Epithelial cell of proximal tubule (primary cell): ENCODE measurements at places on chromosomes 12 and 14.

- DNase-seq: no peak
Measured at GRCh38 chr12:62725781-62726180, 209.2 kb downstream of the PPM1H start.

DNA sequence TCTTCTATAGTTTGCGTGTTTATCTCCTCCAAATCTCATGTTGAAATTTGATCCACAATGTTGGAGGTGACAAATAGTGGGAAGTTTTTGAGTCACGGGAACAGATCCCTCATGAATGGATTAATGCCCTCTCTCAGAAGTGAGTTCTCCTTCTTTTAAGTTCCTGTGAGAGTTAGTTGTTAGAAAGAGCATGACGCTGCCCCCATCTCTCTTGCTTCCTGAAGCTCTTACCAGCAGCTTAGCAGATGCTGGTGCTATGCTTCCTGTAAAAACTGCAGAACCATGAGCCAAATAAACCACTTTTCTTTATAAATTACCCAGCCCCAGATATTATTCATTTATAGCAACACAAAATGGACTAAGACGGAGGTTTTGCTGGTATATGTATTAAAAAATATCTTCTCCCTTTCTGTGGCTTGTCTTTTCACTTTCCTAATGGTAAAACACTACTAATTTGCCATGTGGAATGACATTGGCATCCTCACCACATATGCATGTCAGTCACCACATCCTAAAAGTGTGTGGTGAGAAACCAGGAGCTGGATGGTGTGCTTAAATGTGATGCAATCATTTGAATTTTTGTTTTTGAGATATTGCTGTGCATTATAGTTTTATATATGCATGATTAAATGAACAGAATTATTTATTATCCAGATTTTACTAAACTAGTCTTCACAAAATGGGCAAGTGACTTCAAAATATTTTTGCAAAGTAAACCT lies 449.3 kb downstream of the ADAMTS20 start:
- no peak for DNase-seq

GRCh38 chr14:61417883-61418455 lies 96.6 kb downstream of the PRKCH start:
- no peak for DNase-seq

- DNase-seq: peak; percentile 67
Measured at GRCh38 chr14:99755629-99756603, 37.3 kb upstream of the EML1 start.

DNA sequence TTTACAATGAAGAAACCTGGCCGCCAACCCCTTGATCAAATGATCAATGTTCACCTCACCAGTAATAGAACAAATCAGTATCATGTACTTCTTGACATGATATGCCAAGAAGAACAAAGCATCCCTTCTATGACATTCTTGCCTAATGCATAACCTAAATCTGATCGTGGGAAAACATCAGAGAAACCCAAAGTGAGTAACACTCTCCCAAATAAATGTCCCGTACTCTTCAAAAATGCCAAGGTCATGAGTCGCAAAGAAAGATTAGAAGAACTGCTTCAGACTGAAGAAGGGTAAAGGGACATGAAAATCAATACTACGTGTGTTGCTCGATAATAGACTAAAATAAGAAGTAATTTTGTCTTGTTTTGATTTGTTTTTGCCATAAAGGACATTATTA lies 11.4 kb upstream of the SLC25A3 start:
- DNase-seq: no peak

- DNase-seq: peak; percentile 92
Measured at GRCh38 chr12:94805749-94806529, 155.6 kb upstream of the TMCC3 start.

- DNase-seq: no peak
Measured at GRCh38 chr12:81722004-81722403, 37.1 kb downstream of the PPFIA2 start.

DNA sequence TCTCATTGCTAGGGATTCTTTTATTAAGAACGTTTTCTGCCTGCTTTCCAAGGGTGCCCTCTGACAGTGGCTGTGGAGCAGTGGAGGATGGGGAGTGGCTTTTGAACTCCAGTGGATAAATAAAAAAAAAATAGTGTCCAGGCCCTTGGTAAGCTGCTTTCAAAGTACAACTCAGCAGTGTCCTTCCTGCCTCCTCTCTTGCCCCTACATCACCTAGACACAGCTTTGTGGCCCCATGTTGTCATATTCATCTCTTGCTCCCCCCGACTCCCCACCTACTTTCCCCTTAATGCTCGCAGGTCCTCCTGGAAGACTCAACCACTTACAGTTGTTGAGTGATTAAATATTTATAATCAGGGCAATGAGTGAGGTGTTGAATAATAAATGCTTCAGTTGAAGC lies 880.9 kb downstream of the BCL11B start:
- DNase-seq: no peak

DNA sequence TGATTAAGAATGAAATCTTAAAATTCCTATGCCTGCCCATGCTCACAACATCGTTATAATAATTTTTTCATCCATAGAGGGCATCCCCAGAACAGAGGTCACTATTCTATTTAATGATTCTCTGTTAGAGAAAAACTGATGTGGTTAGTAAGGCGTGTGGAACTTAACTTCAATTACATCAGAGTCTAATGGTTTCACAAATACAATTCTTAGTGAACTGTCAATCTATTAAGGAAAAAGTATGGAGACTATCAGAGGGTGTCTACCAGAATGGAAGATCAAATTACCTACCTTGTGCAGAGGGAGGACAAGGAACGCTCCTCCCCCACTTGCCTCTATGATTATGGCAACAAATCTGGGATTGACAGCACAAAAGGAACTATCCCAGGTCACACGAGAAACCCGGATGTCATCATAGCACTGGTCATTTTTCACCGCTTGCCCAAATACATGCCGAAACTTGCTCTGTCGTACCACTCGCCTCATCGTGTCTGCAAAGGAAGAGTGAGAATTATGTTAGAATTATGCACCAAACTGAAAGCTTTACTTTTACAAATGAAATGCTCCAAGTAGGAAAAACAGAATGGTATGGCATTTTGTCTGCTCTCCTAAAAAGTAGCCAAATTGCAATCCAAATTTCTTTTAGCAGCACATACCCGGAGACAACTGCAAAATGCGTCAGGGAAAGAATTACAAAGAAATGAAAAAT lies 30.3 kb downstream of the CORO1C start:
- DNase-seq: no peak

DNA sequence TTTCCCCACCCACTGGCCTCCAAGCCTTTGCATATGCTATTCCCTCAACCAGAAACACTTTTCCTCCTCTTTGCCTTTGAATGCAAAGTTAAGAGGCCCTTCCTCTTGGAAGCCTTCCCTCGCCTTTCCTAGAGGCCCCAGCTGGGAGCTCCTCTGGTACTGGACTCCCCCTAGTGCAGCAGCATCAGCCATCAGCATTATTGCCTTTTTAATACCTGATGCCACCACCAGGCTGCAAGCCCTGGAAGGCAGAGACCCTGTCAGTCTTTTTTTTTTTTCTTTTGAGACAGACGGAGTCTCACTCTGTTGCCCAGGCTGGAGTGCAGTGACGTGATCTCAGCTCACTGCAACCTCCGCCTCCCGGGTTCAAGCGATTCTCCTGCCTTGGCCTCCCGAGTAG lies 19.1 kb upstream of the PLA2G1B start:
- DNase-seq: no peak

- DNase-seq: no peak
Measured at GRCh38 chr14:101626331-101626730, 65.0 kb downstream of the DIO3 start.

GRCh38 chr12:108237272-108237671 lies 101.8 kb downstream of the CMKLR1 start:
- no peak for DNase-seq

- no peak for DNase-seq
Measured at GRCh38 chr12:38490941-38491340, 174.4 kb downstream of the ALG10B start.

GRCh38 chr12:108129017-108129812 lies at the start of gene WSCD2:
TSS of gene WSCD2 (plus strand) at chr12:108129288. CDS start at chr12:108195833, 66,545 bp downstream.
- no peak for DNase-seq

DNA sequence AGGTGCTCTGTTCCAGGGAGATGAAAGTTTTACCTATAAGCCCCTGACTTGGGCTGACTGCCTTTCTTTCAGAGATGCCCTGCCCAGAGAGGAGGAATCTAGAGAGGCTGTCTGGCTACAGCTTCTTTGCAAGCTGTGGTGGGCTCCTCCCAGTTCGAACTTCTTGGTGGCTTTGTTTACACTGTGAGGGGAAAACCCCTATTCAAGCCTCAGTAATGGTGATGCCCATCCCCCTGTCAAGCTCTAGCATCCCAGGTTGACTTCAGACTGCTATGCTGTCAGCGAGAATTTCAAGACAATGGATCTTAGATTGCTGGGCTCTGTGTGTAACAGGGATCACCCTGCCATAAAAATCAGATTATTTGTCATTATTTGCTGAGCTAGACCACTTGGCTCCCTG lies 377.6 kb downstream of the FLRT2 start:
- DNase-seq: no peak

DNA sequence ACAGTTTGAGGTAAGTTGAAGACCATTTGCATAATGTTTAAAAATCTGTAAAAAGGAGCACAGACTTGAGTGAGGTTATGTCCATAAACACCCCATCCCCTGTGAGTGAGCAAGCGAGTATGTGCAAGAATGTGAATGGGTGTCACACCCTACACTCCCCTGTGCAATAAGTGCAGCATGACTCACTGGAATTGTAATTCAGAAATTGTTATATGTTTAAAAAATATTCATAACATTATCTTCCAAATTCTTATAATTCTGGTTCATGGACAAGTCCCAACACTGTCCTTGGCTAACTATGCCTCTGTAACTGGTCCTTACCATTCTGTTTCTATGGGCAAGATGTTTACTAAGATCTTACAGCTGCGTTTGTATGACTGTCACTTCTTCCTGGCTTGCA lies 207.8 kb upstream of the FAR2 start:
- DNase-seq: no peak

- DNase-seq: no peak
Measured at GRCh38 chr12:45655186-45655585, 74.3 kb upstream of the ARID2 start.

GRCh38 chr14:48274826-48275225 lies 599.4 kb upstream of the MDGA2 start:
- DNase-seq: no peak

DNA sequence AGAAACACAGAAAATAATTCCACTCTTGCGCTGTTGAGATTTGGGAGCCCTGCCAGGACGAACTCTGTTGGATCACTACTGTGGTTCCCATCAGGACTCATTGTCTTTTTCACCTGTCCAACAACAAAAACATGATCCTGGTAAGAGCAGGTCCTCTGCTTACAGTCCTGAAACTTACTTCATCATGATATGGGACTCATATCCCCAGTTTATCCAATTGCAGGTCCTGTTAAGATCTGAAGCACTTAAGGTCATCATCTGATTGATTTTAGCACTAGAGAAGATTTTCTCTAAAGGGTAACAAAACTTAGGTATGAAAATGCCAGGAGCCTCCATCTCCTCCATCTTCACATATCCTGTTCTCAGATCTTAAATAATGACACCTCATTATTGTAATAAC lies at the start of gene OR6S1:
TSS of gene OR6S1 (minus strand) at position 101 of the 400 bp plus-strand sequence. CDS start at position 101, 0 bp downstream.
- DNase-seq: no peak

DNA sequence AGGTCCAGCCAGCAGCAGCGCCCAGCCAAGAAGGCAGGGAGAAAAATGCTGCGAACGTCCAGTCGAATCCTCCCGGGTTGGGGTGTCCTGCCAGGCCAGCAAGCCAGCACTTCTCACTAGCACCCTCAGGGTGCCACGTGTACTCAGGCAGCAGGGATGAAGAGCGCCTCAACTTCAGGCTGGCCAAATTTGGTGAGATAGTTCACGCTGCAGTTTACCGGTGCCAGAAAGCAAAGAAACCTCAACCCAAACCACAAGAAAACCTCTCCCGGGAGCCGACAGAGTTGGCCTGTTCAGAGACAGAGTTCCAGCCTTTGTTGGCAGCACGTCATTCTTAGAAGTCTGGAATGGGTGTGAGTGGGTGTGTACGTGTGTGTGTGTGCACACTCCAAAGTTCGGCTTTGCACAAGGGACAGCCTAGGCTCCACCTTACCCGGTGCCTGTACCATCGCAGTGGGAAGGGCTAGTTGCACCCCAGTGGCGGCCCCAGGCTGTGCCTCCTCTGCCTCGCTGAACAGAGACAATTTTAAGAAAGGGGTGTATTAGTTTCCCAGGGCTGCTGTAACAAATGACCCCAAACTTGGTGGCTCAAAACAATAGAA lies 42.1 kb downstream of the ELK3 start:
- DNase-seq: no peak

- no peak for DNase-seq
Measured at GRCh38 chr14:75147423-75148071, 20.7 kb upstream of the NEK9 start.
